GF-D8 (cell line): ENCODE measurements at places on chromosomes 7 and 10.

DNA sequence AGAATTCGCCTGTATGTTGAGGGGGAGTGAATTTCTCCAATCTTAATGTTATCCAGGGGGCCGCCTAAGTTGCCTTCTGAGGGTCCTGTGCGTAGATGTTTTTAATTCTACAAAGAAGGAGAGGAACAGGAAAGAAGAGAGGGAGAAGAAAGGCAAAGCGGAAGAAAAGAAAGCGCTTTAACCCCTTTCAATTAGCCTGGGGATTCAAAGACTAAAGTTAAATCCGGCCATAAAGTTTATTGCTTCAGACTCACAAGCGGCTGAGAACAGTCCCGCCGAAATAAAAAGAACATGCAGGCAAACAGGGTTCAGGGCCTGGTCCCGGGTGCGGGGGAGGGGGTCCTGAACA lies 4.5 kb downstream of the HOXA5 start:
- no peak for DNase-seq

- no peak for DNase-seq
Measured at GRCh38 chr10:70354556-70354955, 27.9 kb downstream of the LRRC20 start.

GRCh38 chr7:86947929-86948328 lies 111.5 kb downstream of the ELAPOR2 start:
- no peak for DNase-seq

DNA sequence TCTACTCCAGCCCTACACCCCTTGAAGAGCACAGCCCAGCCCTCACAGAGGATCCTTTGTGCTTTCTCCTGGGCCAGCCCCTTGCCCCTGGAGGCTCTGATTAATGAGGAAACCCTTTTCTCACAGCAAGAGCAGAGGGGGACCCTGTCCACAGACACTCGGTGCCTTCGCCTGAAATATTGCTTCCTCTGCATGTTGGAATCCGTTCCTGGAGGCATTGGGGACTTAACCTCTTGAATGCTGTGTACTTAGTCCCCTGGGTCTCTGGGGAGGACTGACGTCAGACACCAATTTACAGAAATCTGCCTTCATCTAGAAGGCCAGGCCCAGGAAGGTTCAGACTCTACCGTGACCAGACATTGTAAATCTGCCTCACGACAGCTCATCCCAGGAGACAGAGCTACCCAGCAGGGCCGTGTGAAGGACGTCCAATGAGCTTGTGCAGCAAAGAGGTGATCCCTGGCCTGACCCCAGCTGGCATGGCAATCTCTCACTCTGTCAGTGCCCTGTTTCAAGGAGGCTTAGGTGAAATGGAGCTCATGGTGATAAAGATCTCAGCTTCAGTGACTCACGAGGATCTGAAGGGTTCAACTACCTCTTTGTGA lies 8.1 kb upstream of the TMEM72 start:
- no peak for DNase-seq

- no peak for DNase-seq
Measured at GRCh38 chr7:99399597-99399996, 8.8 kb downstream of the PDAP1 start.

DNA sequence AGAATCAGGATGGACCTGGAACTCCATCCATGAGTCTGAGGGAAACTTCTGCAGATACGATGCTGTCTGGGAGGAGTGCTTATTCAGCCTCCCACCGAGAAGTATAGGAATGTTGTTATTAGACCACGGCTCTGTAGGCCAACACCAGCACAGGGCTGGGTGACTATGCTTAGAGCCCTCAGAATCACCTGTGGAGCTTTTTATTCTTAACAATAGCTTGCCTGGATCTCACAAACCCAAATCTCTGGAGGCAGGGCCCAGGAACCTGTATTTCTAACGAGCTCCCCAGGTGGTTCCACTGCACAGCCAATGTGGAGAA lies 55.6 kb upstream of the ARID5B start:
- DNase-seq: no peak

DNA sequence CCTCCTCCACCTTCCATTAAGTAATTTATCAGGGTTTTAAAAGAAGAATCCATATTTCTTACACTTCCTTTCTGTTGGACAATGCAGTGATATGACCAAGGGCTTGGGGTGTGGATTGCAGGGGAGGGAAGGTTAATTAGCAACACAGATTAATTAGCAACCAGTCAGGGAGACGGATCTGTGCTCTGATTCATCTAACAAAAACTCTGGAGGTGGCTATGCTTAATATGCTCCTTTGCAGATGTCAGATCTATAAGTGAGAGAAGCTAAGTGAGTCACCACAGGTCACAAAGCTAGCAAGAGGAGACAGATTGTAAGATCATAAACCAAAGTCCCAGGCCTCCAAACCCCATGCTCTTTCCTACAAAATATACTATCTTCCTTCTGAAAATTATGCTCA lies 178.8 kb upstream of the ITGB1 start:
- DNase-seq: no peak

GRCh38 chr7:100720671-100721504 lies 620 bp downstream of the EPO start:
- no peak for DNase-seq

GRCh38 chr7:138477581-138477980 lies 17.5 kb downstream of the TRIM24 start:
- no peak for DNase-seq

- DNase-seq: no peak
Measured at GRCh38 chr10:46012746-46013145, 17.7 kb downstream of the NCOA4 start.

- peak; percentile 3 for DNase-seq
Measured at GRCh38 chr10:97629289-97629688, 4.0 kb downstream of the MORN4 start.

- no peak for DNase-seq
Measured at GRCh38 chr10:44696496-44696895, 214.6 kb upstream of the TMEM72 start.

DNA sequence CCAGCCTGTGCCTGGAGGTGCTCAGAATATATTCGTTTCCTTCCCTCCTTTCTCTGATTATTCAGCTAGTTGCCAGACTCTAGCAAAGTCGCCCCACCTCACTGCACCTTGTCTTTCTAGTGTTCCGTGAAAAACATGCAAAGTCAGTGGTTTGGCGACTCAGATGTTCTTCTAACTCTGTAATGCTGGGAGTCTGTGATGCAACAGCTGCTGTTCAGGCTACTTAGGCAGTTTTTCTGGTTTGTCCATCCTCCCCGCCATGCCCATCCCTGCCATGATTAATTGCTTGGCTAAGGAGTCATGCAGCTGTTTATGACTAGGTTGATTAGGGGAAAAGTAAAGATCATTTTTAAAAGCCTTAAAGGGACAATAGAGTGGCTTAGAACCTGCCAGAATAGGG lies 99.4 kb downstream of the MTPN start:
- DNase-seq: no peak

DNA sequence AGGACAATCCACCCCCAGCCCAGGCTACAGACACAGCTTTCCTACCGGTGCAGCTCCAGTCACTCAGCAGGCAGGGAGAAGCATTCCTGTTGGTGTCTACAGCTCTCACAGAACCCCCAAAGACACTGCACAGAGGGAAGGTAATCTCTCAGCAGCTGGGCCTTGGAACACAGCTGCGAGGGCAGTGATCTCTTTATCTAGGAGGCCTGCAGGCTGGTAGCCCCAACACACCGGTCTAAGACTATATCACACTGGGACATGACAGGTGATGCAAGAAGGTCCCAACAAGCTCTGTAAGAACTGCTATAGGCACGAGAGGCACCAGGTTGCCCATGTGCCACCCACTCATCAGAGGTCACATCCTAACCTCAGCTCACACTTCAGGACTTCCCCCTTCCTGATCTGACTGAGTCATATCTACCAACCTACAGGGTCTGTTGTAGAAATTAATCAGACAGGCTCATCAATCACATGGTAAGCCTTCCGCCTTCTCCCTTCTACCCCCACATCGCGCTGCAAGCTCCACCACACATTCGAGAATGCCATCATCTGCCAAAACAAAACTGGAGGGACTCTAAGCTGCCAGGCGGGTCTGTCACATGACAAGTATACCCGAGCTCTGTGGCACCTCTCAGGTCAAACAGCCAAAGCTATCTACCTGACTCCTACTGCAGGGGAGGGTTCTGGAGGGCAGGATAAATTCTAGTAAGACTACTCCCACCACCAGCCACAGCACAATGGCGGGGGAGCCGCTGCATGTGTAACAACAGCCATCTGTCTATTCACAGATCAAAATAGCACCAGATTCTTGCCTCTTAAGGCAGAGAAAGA lies 26.1 kb downstream of the FAM53B start:
- peak; percentile 75 for DNase-seq

GRCh38 chr10:79046741-79047583 lies 21.8 kb upstream of the ZMIZ1 start:
- no peak for DNase-seq

DNA sequence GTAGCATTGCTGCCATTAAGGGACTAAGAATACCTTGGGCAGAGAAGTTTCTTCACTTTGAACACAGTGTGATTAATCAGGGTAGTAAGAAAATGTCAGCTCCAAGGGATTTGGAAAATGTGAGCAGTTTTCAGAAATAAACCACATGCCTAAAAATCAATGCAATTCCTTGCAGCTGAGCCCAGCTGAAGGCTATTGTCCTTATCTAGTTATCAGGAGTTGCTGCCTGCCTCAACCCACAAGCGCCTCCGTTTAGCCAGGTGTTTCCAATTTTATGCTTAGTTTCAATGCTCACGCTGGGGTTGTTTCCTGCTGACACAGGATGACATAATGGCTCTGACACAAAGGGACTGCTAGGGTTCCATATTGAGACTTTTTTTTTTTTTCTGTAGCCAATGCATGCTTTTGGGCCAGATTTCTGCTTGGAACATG lies 132.3 kb upstream of the ANK3 start:
- no peak for DNase-seq

DNA sequence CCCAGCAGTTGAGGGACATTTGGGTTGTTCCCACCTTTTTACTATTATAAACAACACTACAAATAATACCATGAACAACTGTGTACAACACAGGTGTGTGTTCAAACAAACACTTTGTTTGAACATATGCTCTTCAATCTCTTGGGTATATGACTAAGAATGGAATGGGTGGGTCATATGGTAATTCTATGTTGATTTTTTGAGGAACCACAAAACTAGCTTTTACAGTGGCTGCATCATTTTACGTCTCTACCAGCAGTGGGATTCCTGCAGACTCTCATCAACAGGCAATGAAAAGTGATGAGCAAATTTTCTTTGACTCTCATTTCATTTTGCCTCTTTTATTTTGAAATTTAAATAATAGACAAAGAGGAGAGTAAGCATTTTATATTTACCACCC lies 116.9 kb upstream of the KLF14 start:
- DNase-seq: no peak

- DNase-seq: no peak
Measured at GRCh38 chr7:73721377-73721817, 1.9 kb upstream of the STX1A start.

DNA sequence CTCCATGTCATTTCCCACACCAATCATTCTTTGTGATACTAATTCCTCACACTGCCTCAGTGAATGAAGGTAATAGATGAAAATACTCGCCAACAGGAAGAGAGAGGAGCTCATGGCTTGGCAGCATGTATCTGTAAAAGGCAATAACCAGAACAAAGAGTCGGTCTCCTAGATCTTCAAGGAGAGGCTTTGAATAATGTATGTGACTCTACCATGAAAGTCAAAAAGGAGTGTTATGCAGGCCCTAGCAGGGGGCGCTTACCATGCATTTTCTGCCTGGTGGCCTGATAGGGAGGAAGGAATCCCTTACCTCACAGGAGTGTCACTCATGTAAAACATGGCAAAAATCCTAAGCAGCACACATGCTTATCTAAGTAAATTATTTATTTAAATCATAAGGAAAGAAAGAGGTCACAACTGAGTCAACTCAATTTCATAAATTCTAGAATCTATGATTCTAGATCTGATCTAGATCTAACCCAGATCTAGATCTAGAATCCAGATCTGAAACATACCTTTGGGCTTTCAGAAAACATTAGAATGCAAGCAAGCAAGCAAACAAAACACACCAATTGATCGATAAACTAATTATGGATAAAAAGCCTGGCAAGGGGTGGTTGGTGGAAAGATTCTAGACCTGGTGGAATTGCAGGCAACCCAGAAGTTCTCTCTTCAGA lies 226.3 kb upstream of the KLF6 start:
- DNase-seq: no peak

DNA sequence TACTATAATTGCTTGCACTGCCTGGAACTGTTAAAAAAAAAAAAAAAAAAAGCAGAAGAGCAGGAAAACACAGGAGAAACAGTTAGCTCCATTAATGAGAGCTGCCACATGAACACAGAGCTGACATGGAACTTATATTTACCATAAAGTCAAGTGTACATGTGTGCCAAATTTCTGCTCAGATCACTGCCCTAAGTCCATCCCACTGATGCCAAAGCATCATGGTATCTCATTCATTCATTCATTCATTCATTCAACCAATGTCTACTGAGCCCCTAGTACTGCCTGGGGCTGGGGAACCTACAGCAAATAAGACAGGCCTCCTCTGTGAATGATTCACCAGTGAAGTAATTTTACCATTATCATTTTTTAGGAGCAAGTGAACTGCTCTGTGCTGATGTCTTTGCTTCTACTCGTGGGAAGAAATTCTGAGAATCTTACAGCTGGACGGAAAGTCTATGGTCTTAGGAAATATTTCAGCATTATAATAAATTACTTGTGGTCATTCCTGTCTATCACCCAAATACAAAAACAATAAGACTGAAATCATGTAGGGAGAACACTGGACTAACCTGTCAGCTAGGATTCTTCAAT lies 58.8 kb upstream of the ABLIM1 start:
- no peak for DNase-seq

DNA sequence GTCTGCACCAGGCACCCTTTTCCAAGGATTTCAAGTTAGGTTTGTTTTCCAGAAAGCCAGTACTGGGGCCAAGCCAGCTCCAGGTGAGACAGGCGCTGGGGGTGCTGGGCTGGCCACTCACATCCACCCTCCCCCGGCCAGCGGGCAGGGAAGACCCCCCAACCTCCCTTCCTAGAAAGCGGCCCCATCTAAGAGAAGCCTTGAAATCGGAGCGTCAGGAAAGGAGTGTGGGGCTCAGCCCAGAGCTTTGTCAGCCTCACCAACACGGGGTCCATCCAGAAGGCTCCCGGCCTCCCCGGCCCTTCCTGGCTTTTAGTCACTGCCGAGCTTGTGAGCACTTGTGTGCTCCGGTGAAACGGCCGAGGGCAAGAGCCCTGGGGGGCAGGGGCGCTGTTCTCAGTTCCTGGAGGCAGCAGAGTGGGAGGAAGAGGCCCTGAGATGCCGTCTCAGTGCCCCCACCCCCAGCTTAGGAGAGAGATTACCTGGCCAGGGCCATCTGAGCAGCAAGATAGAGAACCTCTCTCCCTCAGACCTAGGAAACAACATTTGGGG lies 39.6 kb downstream of the PDGFA start:
- no peak for DNase-seq

DNA sequence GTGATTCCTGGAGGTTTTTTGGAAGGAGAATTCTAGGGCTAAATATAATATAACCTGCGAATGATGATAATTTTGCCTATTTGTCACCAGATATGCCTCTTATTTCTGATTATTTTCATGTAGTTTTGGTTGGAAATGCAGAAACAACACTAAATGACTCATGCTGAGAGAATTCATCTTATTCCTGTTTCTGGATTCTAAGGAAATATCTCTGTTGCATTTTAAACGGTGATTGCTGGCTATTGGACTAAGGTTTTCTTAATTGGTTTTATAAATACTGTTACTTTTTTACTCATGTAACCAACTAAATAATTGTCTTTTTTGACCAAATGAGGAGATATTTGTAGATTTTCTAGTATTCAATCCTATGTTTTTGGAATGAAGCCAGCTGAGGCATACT lies 204.9 kb upstream of the NPSR1 start:
- no peak for DNase-seq
